SK-N-DZ (cell line): ENCODE measurements at places on chromosomes 13 and 19.

GRCh38 chr19:5697022-5697889 is 7.2 kb downstream of the RPL36 start:
- DNase-seq = no peak

- peak; percentile 57 for DNase-seq
These were observed 56.6 kb downstream of the TBC1D4 start for GRCh38 chr13:75425216-75426009.

- no peak for DNase-seq
These were observed 6.5 kb upstream of the CIRBP start for GRCh38 chr19:1262623-1263123.

DNA sequence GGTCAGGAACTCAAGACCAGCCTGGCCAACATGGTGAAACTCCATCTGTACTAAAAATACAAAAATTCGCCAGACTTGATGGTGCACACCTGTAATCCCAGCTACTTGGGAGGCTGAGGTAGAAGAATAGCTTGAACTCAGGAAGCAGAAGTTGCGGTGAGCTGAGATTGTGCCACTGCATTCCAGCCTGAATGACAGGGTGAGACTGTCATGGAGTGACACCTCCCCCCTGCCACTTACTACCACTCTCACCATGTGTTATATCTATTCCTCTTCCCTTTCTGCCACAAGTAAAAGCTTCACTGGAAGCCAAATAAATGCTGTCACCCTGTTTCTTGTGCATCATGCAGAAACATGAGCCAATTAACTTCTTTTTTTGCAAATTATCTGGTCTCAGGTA is 10.6 kb upstream of the CEACAM4 start:
- DNase-seq = no peak
